ENCODE measurements at places on chromosomes 6 and 20.

DNA sequence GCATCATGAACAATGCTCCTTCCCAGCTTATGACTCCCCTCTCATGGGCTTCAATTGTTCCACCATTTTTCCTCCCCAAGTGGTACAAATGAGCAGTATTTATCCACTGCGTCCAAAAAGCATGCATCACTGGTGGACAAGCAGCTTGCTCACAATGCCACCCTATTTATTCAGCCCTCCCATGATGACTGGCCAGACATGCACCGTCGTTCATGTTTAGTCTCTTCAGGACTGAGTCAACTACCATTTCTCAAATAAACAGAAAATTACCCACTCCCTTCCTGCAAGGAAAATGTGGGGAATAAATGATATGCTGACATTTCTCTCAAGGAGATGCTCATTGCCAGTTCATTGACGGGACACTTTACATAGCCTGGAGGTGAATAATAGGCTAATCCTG lies 300.4 kb downstream of the C6orf118 start:
- no peak for DNase-seq

GRCh38 chr6:72922401-72922800 lies 300.5 kb downstream of the KCNQ5 start:
- DNase-seq: no peak

DNA sequence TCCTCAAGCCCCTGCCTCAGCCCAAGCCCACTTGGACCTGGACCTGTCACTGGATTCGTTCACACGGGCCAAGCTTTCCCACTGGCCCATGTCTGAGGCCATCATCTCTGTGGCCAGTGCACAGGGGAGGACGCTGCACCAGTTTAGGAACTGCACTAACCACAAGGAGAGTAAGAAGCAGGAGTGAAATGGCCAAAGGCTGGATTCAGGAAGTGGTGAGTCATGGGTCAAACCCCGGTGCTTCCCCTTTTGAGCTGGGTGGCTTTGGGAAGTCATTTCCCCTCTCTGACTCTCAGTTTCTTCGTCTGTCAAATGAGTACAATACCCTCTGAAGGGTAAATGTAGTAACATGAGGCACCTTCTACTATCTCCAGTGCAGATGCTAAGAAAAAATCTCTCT lies 87.9 kb downstream of the CD40 start:
- DNase-seq: peak; percentile 14

- DNase-seq: no peak
Measured at GRCh38 chr20:21106171-21107017, at the start of gene LINC00237. Gene LINC00237, minus strand, starts transcription at chr20:21106358.

GRCh38 chr6:3490625-3490980 lies 33.8 kb upstream of the SLC22A23 start:
- DNase-seq: no peak

GRCh38 chr20:10179574-10180298 lies 38.9 kb upstream of the SNAP25 start:
- no peak for DNase-seq

- no peak for DNase-seq
Measured at GRCh38 chr20:39623584-39624234, 661.6 kb downstream of the DHX35 start.

GRCh38 chr6:158970640-158971275 lies 29.2 kb downstream of the RSPH3 start:
- no peak for DNase-seq

DNA sequence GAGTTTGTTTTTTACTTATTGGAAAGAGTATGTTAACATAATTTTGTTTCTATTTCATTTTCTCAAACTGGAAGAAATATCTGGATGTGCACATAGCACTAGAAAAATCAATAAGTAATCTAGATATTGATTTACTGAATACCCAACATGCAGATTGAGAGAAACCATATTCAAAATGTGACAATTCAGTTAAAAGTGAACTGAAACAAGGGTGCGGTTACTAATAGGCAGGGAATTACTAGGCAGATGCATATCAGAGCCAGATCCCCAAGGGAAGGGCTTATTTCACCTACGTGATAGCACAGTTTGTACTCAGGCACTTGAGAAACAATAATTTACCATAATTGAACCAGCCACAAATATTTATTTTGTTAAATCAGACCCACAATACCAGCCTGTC lies 493.1 kb upstream of the FLRT3 start:
- no peak for DNase-seq

- DNase-seq: no peak
Measured at GRCh38 chr20:39132511-39132910, 170.4 kb downstream of the DHX35 start.

GRCh38 chr20:39468703-39469102 lies 506.6 kb downstream of the DHX35 start:
- no peak for DNase-seq

GRCh38 chr20:36238153-36238552 lies 1.9 kb downstream of the AAR2 start:
- no peak for DNase-seq

DNA sequence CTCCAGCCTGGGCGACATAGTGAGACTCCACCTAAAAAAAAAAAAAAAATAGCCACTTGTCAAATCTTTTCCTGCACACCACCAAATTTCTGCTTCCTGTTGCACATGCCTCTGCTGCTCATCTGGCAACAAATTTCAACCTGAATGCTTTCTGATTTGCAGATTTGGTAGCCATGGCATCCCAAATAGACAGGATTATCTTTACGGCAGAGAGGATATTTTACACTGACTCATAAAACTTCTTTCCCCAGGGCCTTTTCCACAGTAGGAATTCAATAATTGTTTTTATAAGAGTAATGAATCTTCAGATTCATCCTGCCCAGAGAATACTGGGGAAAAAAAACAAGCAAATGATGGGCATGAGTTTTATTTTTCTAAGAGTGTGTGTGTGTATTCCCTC lies 264.6 kb downstream of the FRK start:
- DNase-seq: no peak

DNA sequence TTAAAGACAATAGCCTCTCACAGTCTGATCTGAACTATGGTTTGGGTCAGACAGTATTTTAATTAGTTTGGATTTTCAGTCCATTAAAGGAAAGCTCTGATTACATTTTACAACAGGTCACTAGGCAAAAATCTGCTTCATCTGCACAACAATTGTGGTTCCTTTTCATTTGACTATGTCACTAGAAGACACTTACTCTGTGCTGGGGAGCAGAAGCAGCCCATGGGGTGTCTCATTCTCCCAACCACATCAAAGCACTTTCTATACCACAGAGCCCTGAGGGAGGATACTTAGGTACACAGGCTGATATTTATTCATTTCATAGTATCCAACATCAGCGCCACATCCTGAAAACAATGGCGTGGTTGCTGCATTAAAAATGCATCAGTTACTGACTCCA lies 36.6 kb upstream of the HDAC2 start:
- no peak for DNase-seq

DNA sequence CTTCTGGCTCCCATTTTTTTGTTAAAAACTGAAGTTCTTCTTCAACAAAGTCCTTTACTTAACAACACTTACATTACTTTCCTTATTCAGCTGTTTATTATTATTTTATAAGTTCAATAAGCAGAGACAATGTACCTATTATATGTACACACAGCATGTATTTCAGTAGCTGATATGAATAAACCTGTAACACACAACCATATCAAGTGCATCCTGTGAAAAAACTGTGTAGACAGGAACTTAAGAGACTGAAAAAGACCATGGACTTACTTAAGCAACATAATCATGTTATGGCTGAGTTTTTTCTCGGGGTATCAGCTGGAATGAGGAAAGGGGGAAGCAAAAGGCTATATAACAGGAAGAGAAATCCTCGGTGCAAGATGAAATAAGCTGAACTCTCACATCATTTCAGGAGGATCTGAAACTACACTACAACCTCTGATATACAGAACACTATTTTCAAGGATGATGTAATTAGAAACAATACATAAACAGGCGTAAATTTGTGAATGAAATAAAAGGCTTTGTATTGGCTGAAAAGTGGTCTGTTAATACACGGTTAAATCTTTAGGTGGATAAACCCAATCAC lies 70.9 kb downstream of the REV3L start:
- DNase-seq: no peak

GRCh38 chr6:35611240-35611639 lies 77.5 kb downstream of the FKBP5 start:
- DNase-seq: no peak

DNA sequence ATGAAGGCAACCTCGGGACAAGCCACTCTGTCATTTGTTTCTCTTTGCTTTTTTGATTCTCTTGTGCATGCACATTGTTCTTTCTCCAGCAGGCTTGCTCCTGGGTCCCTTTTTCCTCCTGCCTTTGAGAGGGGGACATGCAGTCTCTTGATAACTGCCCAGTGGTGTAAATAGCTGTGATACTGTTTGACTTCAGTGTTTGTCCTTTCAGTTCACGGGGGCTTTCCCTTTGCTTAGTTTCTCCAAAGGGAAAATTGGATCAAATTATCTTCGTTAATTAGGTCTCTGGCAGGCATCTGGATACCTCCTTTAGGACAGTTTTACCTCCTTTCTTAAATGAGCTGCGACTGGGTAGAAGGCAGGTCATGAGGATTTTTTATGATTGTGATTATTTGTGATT lies 41.5 kb downstream of the RALGAPB start:
- DNase-seq: no peak

GRCh38 chr20:49893242-49894072 lies 21.9 kb downstream of the SPATA2 start:
- no peak for DNase-seq

All from hippocampal formation (tissue), 2 donors.